ENCODE measurements at places on chromosomes 5 and 9.

DNA sequence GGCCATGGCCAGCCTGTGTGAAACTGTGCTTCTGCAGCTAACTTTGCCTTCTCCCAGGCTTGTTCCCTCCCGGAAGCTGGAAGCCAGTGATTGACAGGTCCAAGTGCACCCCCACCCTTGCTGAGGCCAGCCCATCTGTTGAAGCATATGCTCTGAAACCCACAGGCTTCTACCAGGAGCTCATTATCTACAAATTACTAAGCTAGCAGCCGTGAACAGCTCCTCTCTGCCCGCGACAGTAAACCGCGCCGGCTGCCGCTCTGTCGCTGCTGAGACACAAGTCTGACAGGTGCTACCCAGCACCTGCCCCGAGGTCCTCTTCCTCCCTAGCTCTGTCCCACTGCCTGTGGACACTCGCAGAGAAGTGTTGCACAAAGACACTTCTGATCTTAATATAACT is 490.9 kb downstream of the GADD45G start:
- DNase-seq = peak; percentile 97

- peak; percentile 61 for DNase-seq
Measured at GRCh38 chr9:16708656-16709435, 161.6 kb downstream of the BNC2 start.

DNA sequence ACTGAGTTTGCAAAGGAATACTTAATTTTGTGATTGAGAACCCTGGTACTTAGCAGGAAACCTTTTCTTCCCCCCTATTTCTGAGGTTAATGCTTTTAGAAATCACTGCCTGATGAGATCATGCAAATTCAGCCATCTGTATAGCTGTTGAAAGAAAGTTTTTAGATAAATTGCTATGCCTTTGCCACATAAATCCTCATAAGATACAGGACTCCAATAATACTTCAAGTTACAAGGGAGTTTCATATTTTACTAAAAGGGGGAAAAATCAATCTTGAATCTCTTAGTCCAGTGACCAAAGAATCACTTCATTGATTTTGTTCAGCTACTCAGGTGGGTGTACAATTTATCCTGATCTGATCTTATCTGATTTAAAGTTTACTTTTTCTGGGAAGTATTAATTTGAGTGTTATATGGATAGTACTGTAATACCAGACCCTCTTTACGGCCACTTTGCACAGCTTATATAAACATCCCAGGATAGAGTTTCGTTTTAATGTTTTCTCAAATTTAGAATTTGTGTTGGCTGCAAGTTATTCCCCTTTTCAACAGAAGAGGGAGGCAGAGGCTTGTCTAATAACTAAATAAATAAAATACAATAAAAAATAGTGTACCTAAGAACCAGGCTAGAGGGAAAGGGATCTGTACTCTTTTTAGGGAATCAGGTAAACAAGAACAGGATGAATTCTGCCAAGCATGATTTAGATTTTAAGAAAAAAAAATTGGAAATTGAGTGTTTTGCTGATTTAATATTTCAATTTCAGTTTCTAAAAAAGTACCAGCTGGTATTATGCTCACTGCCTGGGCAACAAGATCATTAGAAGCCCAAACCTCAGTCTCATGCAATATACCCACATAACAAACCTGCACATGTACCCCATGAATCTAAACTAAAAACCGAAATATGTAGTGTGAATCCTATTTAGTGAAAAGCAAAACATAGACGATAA is 69.1 kb downstream of the PSAT1 start:
- DNase-seq = peak; percentile 40

DNA sequence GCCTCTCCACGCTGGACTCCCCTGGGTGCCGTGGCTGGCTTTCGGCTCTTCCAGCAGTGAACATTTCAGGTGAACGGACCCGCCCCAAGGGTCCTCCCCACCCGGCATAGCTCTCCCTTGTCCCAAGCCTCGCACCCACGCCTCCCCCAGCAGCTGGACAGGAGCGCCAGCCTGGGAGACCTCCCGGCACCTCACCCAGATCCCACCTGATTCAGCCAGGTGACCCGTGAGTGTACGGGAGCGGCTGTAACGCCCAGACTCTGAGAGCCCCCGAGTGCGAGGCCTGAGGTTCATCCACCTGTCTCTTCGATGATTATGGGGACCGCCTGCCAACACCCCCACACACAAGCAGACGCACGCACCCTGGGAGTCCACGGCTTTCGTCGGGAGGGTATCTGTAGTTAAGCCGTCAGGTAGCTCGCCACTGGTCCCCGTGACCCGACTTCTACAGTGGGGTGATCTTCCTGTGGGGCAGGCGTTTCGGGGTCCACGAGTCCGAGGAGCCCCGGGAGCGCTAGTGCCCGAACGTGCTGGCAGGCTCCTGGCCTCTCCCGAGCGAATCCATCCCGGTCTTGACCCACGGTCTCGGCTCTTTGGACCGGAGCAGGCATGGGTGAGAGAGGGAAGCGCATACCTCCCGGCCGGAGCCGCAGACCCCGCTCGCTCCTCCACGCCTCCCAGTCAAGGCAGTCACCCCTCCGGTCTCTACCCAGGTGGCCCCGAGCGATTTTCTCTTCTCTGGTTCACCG is 14.9 kb downstream of the TRIM7 start:
- no peak for DNase-seq

DNA sequence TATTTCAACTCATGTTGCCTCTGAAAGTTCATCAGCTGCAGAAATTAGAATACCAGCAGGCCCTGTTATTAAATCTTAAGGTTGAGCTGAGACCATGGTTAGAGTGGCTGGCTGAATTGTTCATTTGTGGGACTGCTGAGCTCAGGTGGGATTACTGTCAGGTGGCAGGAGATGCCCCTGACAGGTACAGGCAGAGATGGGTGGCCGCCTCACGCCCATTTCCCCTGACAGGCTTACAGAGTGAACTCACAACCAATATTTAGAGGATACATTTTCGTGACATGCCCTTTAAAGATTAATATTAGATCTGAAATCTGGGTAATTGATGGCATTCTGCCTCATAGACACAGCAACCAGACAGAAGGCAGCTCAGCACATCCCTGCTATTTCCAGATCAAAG is 136.0 kb downstream of the MVB12B start:
- DNase-seq = no peak

All from myocyte (in vitro differentiated cells).